ENCODE measurements at places on chromosomes 13 and 19.

- DNase-seq: no peak
Measured at GRCh38 chr13:46479283-46479682, 73.7 kb upstream of the LRCH1 start.

GRCh38 chr13:33172911-33173310 lies 112.6 kb downstream of the STARD13 start:
- no peak for DNase-seq

DNA sequence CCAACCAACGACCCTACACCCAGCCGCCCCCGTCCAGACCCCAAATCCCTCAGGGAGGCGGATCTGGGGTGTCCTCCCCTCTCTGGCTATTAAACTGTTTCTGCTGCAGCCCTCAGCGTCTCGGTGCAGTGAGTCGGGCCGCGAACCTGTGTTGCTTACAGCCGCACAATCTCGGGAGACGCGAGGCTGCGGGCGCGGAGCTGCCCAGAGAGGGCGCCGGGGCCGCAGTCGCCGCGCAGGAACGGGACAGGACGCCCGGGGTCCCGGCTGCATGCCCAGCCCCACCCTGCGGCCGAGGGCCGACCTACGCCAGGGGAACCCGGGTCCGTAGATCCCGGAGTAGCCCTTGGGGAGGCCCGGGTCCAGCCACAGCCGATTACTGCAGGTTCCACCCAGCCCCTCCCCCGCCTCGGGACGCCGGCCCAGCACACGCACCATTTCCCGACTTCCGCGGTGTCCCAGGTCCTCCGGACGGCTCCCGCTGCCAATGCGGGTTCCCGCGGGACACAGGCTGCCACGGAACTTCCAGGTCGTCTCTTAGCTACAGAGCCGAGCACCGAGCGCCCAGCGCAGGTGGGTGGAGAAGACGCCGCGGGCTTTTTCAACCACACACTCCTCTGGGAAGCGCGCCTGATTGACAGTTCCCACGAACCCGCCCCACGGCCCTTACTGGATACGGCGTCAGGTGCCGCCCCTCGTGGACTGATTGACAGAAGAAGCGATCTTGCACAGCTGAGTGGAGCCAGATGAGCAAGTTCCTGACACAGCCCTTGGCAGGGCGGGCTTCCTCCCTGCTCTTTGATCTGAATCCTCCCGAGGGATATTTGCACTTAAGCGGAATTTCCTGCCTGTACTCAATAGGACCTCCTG lies at the start of gene ZNF799:
Gene ZNF799 (minus strand): TSS at position 639 of the 870 bp plus-strand sequence. CDS start 201 bp downstream, at position 438.
- peak; percentile 93 for DNase-seq

DNA sequence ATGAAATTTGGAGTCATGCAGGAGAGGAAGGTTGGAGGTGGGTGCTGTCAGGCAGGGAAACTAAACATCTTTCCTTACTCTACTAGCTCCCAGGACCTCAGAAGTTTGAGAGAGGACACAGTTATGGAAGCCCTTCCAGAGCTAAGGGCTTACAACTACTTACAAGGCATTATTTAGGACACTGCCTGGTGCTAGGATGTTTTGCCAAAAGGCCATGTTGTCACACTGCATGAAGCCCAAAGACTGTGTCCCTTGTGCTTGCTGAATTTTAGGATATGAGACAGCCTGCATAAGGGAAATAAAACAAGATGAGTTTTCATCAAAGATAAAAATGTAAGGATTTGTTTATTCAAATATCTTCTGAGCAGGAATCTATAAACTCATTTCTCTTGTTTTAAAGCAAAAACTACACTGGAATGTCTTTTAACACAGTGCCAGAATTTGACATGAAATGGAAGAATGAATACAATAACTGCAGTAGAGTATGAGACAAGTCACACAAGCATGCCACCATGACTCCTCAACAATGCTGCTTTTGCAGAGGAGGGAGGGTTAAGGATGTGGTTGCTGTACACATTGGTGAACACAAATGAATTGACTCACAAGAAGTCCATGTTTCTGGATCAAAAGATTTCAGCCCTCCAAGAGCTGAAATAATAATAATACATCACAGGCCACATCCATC lies 258.4 kb downstream of the SPRY2 start:
- DNase-seq: peak; percentile 69

DNA sequence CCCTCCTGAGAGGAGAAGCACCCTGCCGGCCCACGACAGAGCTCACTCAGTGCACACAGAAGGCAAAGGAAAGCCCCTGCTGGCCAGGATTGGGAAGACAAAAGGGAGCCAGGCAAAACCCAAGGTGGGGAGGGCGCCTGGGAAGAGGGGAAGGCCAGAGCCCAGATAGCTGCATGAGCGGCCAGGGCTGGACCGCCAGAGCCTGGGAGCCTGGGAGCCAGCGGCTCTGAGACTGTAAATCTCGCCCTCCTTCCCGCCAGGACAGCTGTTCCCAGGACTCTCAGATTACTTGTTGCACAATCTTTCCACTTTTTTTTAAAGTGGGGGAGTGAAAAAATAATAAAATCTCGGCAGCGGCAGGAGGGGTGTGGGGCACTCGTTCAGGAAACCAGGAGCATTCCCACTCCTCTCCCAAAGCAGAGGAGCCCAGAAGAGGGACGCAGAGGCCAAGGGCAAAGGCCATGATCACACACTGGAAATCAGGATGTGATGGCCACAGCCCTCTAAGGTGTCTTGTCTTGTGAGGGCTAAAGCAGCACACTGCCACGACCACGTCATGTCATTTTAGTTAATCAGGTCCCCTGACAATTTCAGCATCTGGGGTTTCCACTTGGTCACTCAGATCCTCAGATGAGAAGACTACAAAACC lies 19.6 kb upstream of the EPHX3 start:
- DNase-seq: peak; percentile 98

- no peak for DNase-seq
Measured at GRCh38 chr19:2303211-2303798, 4.6 kb downstream of the LINGO3 start.

- peak; percentile 83 for DNase-seq
Measured at GRCh38 chr13:23289917-23290357, 109.2 kb downstream of the SGCG start.

DNA sequence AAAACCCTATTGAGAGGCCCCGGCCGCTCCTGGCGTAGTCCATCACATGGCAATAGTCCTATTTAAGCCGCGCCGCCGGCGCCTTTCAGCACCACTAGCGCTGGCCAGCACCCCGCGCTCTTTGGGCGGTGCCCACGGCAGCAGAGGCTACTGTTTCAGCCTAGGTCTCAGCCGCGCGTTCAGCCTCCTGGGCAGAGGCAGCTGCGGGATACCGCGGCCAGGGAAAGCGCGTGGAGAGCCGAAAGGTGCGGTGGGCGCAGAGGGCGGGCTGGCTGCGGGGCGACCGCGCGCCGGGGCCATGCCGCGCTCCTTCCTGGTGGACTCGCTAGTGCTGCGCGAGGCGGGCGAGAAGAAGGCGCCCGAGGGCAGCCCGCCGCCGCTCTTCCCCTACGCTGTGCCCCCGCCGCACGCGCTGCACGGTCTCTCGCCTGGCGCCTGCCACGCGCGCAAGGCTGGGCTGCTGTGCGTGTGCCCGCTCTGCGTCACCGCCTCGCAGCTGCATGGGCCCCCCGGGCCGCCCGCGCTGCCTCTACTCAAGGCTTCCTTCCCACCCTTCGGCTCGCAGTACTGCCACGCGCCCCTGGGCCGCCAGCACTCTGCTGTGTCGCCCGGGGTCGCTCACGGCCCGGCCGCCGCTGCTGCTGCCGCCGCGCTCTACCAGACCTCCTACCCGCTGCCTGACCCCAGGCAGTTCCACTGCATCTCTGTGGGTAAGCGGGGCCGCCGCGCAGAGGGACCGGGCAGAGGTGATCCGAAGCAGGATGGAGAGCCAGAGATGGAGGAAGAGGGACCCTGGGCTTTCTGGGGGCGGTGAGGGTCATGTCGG lies at the start of gene GSX1:
Gene GSX1 (plus strand): TSS at position 91 of the 826 bp plus-strand sequence. CDS start 208 bp downstream, at position 299.
- DNase-seq: peak; percentile 59

All from fibroblast of skin of scalp (primary cell).